Mesothelial cell of epicardium (in vitro differentiated cells): ENCODE measurements at places on chromosomes 1 and 21. TPM values are rescaled to one million over a fixed set of nuclear protein-coding genes. Genes with fewer than 3 reads are reported as not detected.

DNA sequence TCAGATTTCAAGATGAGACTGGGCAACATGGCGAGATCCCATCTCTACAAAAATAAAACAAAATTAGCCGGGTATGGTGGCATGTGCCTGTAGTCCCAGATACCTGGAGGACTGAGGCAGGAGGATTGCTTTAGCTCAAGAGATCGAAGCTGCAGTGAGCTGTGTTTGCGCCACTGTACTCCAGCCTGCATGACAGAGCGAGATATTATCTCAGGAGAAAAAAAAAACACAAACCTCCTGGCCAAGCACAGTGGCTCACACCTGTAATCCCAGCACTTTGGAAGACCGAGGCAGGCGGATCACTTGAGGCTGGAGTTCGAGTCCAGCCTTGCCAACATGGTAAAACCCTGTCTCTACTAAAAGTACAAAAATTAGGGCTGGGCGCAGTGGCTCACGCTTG lies 42.8 kb downstream of the XKR8 start:
- DNase-seq: no peak

DNA sequence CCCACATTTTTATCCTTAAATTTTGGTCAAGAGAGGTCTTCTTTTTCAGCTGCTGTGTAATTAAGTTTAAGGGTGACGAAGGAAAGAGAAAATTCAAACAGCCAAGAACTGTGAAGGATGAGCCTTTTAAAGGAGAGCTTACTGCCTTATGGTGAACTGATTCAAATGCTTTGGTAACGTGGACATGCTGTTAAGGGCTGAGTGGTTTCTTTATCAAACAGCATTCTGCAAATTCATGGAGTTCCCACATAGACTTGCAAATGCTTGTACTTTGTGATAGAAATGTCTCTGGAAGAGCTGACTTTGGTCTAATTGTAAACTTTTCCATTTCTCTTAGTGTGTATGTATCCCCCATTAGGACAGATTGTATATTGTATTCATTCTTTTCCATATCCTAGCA lies 93.8 kb downstream of the CHD1L start:
- DNase-seq: no peak

GRCh38 chr21:17461014-17461413 lies 51.8 kb upstream of the CXADR start:
- DNase-seq: no peak

DNA sequence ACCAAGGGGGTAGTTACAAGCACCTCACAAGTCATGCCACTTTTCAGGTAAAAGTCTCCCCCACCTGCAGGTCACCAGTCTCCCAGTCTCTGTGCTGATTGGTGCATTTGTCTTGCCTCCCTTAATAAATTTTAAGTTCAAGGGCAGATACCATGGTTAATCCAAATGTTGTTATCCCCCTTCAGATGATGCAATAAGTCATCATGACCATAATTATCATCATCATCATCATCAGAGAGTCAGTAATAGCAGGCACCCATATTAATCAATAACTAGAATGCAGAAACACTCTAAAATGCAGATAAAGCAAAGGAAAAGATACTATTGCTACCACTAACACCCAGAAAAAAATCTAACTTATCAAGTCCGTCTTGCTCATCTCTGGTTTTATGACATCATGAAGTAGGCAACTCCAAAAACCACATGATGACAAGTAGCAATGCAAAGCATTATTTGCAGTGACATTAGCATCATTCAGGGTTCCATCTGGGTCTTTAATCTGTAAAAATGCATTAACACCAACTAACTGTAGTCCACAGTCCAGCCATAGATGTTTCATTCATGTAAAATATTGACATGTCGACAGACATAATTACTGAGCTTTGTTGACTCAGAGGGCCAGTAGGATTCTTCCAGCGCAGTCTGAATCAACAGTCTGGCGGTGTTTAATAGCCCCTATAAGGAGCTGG lies 492.0 kb upstream of the RUNX1 start:
- DNase-seq: no peak

GRCh38 chr1:164610538-164611222 lies 51.7 kb downstream of the PBX1 start:
- DNase-seq: no peak

DNA sequence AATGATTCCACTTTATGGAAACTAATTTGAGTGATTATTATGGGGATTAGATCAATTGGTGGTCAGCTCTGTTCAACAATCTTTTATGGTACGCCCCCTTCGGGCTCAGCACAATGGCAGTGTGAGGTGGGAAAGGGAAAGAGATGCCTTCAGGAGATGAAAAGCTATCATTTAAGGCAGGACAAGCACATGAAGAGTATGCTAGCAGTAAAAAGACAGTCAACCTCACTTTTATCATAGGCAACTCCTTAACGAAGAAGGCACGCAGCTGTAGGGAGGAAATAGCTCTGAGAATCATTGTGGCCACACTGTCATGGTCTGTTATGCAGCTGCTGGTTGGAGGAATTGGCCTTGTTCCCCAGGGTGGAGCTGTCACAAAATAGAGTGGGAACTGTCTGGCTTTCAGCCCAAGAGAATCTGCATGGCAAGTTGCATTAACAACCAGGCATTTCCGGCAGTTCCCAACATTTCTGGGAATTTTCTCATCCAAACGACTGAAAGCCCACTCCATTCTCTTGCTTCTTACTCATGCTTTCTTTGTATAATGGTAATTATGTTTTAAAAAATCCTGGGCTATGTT lies 54.4 kb upstream of the BCL10 start:
- DNase-seq: no peak

DNA sequence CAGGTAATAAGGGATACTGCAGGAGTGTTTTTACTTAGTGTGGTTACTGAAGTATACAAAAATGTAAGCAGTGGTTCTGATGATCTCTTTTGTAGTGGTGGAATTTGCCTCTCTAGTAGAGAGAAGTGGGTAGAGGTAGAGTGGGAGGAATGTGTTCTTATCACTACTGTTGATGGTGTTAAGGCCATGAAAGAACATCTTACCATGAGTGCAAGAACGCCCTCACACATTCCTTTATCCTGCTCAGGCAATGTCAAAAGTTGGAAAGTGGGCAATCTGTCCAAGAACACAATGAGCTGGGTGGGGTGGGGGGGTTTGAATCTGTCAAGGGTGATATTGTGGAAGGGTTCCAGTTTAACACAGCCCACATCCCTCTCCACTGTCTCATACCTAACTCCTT lies 78.6 kb downstream of the TTLL7 start:
- DNase-seq: no peak

GRCh38 chr1:82165304-82165703 lies 364.6 kb downstream of the ADGRL2 start:
- no peak for DNase-seq

- DNase-seq: no peak
Measured at GRCh38 chr1:152013664-152014237, 20.1 kb upstream of the S100A10 start.

DNA sequence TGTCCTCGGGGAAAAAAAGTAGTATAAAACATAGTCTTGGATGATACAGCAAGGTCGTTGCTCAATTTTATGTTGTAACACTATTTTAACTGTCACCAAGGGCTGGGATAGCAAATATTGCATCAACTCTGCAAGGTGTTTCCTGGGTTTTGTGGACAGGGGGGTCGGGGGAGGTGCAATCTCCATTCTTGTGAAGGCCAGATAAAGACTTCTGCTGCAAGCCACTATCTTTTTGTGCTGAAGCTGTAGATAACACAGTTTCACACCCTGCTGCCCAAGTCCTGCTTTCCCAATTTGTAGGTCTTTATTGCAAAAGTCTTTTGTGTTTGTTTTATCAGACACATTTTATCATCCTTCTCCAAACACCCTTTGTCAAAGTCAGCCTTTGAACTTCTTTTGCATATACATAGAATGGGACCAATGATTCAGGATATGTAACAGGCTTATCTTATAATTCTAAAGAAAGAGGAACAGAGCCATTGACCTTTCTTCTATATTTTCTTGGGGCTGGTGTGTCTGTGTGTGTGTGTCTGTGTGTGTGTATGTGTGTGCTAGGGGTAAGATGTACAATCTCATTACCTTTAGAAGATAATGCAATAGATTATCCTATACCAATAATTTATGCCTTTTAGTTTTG lies 140.6 kb downstream of the RUNX1 start:
- no peak for DNase-seq

DNA sequence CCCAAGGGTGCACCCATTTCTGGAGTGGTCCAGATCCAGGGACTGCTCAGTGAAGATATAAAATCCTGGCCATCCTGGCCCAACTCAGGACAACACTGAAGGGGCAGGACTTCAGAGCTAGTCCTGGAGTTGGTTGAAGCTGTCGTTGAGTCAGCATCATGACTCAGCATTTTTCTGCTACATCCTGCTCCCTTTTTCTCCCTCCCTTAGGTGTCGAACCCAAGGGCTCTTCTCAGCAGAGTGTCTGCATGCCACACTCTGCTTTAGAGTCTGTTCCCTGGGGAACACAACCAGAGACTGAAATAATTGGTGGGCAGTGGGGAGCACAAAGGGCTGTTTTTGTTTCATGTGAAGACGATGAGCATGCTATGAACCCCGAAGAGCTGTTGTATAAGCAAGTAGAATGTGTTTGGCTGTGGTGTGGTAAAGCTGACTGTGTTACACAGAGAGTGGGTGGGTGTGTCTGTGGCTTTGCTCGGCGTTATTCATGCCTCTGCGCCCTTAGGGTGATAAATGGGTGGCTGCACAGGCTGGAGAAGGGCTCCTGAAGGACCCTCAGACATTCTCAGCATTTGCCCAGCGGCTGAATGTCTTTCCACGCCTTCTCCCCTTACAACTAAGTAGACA lies 167.2 kb downstream of the CYYR1 start:
- no peak for DNase-seq

GRCh38 chr1:182080955-182081582 lies 19.6 kb upstream of the ZNF648 start:
- DNase-seq: no peak

DNA sequence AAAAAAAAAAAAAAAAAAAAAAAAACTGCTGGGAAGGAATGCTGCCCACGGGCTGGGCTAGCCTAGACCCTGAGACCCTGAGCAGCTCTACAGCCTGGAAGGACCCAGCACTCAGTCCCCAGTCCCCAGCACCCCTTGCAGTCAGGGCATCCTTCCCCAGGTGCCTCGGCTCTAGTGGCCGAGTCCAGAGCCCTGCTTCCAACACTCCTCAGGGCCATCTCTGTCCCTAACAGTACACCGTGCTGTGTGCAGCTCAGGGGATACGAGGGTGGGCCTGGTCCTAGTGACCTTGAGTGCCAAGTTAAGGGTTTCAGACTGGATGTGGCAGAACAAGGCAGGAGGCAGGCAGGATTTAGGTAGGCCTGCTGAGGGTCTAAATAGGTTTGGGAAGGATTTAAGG lies 50.2 kb upstream of the LRP8 start:
- DNase-seq: peak; percentile 6

- DNase-seq: no peak
Measured at GRCh38 chr1:198677871-198678270, 39.0 kb downstream of the PTPRC start.

DNA sequence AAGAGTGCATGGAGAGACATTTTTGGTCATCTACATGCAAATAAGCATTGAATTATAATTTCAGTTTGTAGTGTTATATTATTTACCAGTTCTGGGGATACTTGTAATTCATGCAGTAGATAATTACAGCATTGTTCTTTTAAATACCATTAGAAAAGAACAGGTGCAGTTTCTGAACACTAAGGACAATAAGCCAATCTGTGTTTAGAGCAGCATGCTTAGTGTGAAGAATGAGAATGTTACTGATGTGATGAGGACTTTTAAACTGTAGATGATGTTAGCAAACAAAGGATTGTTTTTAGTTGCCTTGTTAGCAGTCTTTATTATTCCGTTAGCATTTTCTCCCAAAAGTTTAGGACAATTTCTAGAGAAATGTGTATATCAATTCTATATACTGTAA lies 348.3 kb downstream of the BRINP3 start:
- DNase-seq: no peak

- no peak for DNase-seq
Measured at GRCh38 chr1:2840036-2840809, 38.7 kb upstream of the TTC34 start.

GRCh38 chr1:219039682-219040154 lies 134.0 kb upstream of the LYPLAL1 start:
- DNase-seq: no peak

- DNase-seq: no peak
Measured at GRCh38 chr1:240821925-240822324, 210.0 kb upstream of the GREM2 start.

DNA sequence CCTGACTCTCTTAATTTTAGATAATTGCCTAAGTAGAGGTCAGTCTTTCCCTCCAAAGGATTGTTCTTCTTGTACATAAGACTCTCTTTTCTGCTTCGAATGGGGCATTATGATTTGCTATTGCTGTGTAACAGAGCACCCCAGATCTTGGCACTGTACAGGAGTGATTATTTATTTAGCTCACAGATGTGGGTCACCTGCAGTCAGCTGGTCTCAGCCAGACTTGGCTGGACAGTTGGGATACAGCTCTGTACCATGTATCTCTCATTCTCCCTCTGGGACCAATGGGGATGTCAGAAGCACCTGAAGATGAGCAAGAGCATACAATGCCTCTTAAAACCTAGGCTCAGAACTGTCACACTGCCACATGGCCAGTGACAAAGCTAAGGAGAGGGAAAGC lies 23.4 kb upstream of the KCND3 start:
- no peak for DNase-seq

SYT6 gene
- total RNA-seq: 0.09 to 0.29 TPM (median 0.25 TPM) in 3 replicates

LINGO4 gene
- total RNA-seq: not detected in 3 replicates
